ENCODE measurements at places on chromosomes 4 and X.

GRCh38 chr4:36215627-36216026 lies 28.7 kb downstream of the ARAP2 start:
- no peak for DNase-seq

- peak; percentile 26 for DNase-seq
Observed at GRCh38 chr4:26372525-26373172, 51.8 kb downstream of the RBPJ start.

DNA sequence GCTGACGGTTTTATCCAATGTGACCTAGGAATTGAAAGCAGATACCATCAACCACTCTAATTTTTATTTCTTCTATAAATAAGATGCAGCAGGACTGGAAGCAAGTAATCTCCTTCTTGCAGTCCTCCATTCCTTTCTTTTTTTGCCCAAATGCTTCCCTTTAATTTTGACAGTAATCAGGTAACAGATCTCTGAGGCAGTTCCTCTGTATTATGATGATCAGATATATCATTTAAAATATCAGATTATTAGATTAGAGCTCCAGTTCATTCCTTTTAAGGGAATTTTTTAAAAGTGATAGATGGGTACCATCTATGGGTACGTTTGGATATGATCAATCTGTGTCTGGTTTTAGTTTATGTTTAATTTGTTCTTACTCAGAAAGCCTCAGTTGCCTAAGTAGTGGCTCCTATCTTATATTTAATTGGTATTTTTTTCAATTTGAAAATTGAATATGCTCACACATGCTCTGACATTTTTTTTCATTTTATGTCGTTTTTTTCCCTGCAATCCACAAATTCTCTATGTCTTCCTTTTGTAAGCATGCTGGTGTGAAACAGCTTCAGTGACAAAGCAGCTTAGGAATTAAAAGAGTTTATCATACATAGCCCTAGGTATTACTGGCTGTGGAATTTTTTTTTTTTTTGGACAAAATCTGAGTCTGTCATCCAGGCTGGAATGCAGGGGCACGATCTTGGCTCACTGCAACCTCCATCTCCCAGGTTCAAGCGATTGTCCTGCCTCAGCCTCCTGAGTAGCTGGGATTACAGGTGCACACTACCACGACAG lies 73.7 kb upstream of the ANK2 start:
- DNase-seq, result no peak

DNA sequence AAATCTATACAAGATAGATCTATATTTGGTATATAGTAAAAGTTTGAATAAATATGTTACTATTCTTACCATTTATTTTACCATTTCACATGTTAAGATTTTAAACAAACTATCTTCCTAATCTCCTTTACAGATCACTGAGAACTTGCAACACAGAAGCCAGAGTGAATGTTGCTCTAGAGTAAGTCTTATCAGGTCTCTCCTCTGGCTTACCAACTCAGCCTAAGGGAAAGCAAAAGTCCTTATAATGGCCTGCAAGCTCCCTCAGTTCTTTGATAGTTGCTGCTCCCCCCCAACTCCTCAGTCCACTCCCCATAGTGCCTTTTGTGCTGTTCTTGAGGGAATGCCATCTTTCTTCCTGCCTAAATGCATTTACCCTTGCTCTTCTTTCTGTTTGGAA lies 25.7 kb upstream of the SLC7A11 start:
- no peak for DNase-seq

- no peak for DNase-seq
Observed at GRCh38 chr4:176742211-176742610, 50.5 kb downstream of the VEGFC start.

- no peak for DNase-seq
Observed at GRCh38 chr4:123699880-123700771, 303.5 kb downstream of the SPRY1 start.

- DNase-seq, result no peak
Observed at GRCh38 chr4:137543198-137543597, 10.9 kb upstream of the PCDH18 start.

GRCh38 chrX:52933976-52934703 lies 24.2 kb downstream of the FAM156A start:
- DNase-seq, result no peak

- DNase-seq, result no peak
Observed at GRCh38 chr4:39729557-39729956, 31.6 kb downstream of the UBE2K start.

DNA sequence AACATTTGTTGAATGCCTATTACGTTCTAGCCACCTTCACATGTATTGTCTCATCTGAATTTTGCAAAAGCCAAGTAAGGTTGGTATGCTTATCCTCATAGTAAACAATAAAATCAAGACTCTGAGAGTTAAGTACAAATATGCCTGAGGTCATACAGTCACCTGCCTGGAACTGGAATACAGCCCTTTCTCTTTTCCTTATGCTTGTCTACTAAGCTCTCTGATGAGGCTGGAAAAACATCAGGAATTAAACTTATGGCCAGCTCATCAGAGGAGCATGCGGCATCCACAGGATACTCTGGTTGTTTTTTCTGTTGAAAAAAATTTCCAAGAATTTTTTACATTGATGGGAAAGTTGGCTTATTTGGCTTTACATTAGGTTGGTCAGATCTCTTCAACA lies 35.5 kb downstream of the NCAPG start:
- no peak for DNase-seq

DNA sequence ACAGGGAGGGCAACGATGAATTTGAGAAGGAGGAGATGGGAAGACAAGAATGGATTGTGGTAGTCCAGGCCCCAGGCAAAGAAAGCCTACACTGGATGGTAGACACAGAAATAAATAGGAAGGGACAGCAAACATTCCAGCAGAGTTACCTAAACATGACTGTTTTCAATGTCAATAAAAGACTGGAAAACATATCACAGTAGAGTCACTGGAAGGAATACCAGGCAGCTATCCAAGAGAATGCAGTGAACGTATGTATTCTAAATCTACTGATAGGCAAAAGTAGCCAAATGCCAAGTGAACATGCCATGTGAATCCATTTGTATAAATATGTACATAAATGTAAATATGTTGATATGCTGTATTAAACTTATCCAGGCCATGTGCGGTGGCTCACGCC lies 183.0 kb downstream of the PALLD start:
- DNase-seq, result no peak

DNA sequence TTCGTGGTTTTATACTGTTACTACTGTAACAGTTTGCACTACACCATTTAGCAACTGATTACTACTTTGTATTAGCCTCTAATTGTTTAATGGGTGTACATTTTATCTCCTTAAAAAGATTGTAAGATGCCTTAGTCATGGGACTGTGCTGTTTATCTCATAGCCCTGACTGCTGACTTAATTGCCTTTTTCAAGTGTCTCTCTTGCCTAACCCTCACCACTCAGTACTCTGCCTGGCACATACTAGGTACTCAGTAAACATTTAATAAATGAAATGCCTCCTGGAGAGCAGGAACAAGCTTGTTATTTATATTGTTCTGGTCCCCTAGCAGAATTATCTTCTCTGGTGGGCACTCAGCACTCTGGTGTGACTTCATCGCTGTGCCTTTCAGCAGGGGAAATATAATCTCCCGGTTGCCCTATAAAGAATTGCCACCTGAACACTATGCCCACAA lies 1.7 kb upstream of the STIM2 start:
- DNase-seq, result no peak
